ENCODE measurements at places on chromosomes 5 and 9.

- DNase-seq = no peak
Observed at GRCh38 chr5:35833224-35833623, 23.5 kb upstream of the IL7R start.

GRCh38 chr9:109451311-109452025 is 46.6 kb downstream of the PTPN3 start:
- no peak for DNase-seq

- DNase-seq = no peak
Observed at GRCh38 chr5:44842496-44843282, 33.9 kb downstream of the MRPS30 start.

DNA sequence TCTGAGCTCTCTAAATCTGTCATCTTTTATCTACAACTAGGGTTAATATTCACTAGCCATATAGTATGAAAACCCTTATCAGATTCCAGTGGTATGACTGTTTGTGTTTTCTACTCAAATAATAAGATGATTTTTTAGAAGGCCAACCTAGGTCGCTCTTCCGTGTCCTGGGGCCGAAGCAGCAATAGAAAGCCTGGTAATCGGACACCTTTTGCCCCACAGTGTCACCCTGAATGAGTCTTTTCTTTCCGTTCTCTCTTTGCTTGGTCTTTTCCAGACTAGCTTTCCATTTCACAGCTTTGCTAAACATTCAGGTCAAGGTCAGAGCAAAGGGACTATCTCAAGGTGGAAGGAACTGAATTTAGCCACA is 243.3 kb upstream of the ANKRD55 start:
- peak; percentile 53 for DNase-seq

All from amniotic epithelial cell (primary cell).